Stimulated activated naive CD4-positive, alpha-beta T cell (primary cell): ENCODE measurements at places on chromosomes 6 and 20.

- no peak for DNase-seq
These were observed 2.0 kb downstream of the FOXC1 start for GRCh38 chr6:1611572-1612298.

DNA sequence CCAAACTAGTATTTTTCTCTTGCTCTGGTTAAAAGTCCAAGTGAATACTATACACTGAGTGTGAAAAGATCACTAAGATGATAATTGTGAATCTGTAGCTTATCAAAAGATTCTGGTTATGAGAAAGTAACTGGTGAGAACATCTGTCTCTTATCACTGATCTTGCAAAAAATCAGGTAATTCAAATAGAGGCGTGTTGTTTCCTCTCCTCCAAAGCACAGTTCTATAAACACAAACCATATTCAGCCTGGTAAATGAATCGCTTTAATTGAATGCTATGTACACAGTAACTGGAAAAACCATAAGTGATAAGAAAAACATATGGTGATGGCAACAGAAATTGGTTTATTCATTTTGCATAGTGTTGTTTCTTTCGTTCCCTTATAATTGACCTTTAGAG is 161.0 kb downstream of the RALGAPA2 start:
- DNase-seq = no peak

- DNase-seq = no peak
These were observed 590.6 kb downstream of the QKI start for GRCh38 chr6:164005004-164005711.

DNA sequence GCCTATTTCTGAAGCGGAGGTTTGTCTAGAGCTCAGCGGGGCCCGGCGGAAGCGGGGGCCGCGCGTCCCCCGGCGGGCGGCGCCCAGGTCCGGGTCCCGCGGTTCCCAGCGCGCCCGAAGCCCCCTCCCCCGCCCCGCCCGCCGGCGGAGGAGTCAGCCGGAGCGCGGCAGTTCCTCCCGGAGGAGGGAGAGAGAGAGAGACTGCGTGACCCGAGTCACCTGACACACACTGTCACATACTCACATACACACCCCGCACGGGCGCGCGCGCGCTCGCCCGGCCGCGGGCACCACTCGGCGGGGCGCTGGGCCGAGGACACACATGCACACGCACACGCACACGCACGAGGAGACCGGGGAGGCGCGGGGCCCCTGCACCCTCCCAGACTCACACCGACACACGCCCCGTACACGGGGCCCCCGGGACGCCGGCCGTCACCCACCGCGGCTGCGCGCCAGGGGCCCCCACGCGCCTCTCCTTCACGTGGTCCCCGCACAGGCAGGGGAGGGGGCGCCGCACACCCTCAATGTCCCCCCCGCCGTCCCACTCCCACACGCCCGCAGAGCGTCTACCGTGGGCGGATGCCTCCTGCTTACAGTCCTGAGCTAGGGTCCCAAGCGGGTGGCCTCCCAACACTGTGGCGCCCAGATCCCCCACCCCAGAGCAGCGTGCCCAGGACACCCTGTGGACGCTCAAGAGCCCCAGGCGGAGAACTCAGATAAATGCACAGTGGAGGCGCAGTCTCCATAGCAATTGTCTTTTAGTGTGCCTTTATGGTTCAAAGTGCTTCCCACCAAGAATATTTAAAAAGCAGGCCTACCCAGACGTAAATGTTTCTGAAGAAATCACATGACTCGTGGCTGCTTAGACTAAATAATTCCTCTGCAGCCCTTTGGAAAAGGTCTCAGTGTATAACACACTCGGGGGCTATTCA is at the start of gene RRAGD:
Gene RRAGD, minus strand, starts transcription at position 203 of the 935 bp plus-strand sequence. CDS start 280 bp downstream, outside the sequence.
- DNase-seq = peak; percentile 40

DNA sequence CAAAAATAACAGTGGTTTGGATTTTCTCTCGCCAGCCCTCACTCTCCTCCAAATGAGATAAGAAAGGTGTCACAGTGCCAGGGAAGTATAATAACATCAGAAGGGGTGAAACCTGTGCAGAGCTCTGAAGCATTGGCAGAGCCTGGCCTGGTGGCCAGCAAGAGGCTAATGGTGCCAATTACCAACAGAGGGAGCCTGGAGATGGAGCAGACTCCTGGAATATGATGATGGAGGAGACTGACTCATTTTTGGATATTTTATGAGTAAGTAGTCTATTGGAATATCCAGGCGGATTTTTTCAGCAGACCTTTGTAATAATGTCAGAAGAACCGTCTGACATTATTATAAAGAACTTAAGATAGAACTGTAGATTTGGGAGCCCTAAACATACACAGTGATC is 442.6 kb upstream of the MARCKS start:
- DNase-seq = no peak

GRCh38 chr20:1396264-1396663 is 3.4 kb upstream of the FKBP1A start:
- DNase-seq = no peak

- no peak for DNase-seq
These were observed 6.5 kb upstream of the PFDN4 start for GRCh38 chr20:54201268-54201846.

DNA sequence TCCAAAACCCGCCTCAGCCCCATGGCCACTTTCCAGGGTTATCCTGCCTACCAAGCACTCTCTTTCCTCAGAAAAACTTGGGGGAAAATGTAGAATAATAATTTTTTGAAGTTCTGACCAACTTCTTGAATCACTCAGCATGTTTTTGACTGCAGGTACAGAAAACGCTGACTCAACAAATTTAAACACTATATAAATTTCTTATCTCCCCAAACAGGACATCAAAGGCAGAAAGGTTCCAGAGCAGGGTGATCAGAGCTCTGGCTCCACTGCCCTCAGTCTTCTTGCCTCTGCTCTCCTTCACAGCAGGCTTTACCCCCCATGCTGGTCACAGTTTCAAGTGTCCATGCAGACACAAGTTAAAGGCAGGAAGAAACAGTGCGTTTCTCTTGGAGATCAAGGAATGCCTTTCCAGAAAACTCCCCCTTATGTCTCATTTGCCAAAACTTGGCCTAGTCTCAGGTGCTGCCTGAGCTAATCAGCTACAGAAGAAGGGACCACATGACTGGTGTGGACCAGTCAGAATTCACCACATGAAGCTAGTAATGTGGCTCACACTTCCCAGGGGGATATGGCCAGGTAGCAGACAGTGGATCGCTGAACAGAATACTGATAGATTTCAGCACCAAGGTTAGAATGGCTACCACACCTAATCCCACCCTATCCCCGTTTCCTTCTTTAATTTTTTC is 24.4 kb upstream of the SLC17A3 start:
- no peak for DNase-seq

DNA sequence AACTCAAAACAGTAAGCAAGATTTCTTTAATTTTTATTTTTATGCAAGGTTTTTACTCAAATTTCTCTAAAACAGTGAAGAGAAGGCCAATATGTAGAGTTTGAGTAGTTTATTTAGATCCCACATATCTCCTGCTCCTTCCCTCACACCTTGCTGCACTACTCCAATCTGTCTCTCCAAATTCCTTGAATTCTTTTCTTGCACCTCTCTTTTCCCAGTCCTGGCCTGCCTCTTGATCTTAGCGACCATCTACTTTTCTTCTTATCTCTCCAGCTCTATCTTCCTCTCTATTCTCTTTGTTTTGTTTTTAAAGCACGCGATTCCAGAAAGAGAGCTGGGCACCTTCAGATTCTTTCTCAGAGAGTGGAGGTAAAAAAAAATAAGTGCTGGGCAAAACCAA is 86.7 kb upstream of the KCNQ5 start:
- DNase-seq = no peak

- no peak for DNase-seq
These were observed 470.2 kb downstream of the ADGRB3 start for GRCh38 chr6:69105288-69105687.

DNA sequence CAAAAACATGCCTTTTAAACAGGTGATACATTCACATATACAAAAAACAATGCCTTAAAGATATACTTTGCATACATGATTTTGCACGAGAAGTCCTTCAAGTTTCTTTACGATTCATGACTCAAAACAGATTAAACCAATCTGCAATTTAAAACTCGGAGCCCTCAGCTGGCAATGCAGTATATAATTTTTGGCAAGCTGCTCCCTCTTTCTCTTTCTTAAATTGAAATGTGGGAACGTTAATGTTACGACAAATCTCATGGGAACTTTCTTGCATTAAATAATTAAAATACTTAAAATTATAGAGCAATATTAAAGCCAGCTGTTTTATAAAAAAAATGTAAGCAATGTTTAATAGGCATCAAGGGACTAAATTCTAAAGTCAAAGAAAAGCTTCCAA is 334.6 kb downstream of the ESR1 start:
- no peak for DNase-seq

DNA sequence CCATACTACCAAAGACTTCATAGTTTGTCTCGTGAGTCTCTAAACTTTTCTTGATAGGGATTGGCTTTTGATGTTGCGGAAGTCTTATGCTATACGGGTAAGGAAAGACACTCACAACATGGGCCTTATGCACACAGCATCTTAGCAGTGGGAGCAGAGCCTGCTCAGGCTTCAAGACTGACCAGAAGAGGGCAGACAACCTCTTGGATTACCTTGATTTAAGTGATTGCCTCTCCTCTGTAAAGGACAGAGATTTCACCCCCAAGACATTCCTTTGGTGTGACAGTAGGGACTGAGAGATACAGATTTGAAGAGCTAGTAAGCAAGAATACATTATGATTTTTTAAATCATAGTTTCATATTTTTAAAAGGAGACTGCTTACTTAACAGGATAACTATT is 71.0 kb upstream of the SAMD3 start:
- DNase-seq = peak; percentile 12

GRCh38 chr6:31776485-31776988 is 591 bp downstream of the VWA7 start:
- DNase-seq = no peak

- DNase-seq = no peak
These were observed 48.2 kb upstream of the TENT5A start for GRCh38 chr6:81800666-81801065.

DNA sequence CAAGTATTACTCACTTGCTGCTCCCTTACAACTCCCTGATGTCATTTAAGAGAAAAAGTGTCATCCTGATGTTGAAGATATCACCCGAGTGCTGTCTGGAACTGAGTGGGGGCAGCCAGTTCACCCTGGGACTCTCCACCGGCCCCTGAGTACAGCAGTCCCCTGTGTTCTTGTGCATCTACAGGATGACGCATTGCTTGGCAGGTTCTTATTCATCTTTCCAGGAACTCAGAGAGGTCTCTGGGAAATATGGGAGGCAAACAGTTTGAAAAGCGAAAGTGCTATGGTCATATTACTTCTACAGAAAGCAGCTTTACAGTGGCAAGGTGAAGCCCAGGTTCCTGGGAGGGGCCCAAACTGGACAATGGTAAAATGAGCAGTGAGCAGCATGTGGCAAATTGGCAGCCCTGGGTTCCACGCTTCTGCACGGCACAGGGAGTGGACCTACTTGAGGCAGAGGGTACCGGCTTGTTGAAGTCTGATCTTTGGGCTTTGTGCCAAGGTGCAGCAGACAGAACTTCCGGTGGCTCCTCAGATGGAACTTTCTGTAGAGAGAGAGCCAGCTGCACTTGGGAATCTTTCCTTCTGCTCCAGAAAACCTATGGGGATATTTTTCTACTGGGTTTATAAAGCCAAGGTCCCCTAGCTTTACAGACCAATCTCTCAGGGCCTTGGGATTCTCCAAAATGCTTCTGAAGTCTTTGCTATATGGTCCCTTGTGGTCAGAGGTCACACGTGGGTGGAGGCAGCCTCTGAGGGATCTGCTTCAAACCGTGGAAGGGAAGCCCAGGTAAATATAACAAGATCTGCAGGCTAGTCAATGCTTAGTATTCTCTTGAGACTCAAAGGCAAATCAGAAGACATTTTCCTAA is 128.3 kb downstream of the MAP3K7 start:
- peak; percentile 41 for DNase-seq

GRCh38 chr20:53660947-53661381 is 67.3 kb upstream of the ZNF217 start:
- no peak for DNase-seq

DNA sequence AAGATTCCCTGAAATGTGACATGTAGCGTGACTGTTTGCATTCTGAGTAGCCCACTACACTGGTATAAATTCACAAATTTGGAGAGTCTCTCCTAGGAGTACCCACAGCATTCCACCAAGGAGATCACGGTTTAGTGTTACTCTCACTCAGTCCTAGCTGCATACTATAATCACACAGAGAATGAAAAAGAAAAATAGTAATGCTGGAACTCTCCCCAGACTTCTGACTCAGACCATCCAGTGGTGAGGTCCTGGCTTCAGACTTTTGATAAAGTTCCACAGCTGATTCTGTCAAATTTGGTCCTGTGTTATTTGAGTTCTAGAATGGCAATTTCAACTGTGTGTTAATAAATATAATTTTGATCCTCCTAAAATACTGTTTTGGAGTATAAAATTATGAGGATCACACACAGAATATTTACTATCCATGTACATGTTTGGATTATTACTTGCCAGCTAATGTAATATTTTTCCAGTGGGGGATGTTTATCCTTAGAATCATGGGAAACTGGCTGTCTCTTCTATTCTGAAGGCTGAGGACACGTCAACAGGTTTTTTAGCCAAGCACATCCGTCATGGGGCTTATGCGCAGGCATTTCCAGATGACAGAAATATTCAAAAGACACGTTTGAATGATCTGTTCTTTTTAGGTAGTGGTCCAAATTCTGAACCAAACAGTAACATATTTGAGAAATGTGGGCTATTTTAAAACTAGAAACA is 5.1 kb upstream of the KIAA0408 start:
- no peak for DNase-seq

DNA sequence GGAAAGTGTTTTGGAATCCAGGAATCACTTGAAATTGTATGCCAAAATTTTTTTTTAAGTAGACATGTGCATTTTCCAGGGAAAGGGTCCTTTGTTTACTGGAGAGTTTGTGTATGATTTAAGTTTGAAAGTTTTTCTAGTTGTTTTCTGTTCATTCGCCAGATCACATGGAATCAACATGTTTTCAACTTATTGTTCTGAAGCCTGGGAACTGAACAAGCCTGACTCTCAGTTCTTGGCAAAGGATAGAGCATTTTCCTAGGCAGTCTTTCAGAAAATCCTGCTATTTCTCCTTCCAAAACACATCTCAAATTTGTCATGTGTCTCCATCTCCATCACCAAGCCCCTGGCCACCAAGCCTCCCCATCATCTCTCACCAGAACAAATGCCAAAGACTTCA is 374.8 kb downstream of the MAFB start:
- DNase-seq = no peak

DNA sequence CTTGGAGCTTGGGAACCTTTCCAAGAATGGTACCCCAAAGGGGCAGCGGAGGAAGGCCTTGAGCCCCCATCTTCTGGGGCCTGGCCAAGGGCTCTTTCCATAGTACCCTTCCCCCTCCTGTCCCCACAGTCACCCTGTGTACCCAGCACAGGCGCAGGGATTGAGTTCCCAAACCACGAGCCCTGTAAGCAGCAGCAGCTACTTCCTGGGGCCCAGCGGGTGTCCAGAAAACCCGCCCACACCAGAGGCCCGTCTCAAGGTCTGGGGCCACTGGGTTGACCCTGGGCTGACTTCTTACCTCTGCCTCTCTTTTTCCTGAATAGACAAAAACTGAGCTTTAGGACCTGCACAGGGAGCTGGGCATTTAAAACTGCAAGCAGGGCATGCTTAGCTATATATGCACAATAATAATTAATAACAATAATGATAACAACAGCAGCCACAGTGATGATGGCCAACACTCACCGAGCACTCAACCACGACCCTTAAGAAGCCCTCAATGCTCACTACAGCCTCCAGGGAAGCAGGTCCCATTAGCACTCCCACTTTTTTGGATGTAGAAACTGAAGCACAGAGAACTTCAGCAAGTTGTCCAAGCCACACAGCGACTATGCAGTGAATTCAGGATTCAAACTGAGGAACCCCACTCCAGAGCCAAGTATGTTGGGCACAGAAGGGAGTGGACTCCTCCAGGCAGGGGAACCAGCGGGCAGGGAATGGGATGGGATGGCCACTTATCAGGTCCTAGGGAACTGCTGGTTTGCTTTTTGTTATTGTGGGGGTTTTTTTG is 14.5 kb downstream of the NOL4L start:
- DNase-seq = no peak
